ENCODE measurements at places on chromosomes 2 and 18. TPM values are rescaled to one million over a fixed set of nuclear protein-coding genes. Genes with fewer than 3 reads are reported as not detected.

DNA sequence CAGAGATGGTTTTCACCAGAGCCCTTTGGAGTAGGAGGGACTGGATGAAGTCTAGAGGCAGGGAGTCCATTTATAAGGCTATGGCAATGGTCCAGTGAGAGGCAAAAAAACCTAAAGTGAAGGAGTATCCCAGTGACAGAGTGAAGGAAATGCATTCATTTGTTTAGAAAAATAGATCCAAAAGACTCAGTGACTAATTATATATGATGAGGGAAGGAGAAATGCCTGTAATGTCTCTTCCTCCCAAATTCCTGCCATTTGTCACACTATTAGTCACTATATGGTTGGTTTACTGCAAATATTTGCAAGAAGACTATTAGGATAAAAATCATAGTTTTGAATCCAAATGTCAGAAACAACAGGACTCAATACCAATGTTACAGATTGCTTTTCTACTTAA is 104.2 kb downstream of the ZNF521 start:
- H3K27ac ChIP-seq: no peak overlapping the region
- H3K36me3 ChIP-seq: no peaks in the 10 kb centered on the region
- no peaks in the 10 kb centered on the region for H3K27me3 ChIP-seq
- no peak for DNase-seq
- no peak overlapping the region for H3K4me3 ChIP-seq
- no peaks in the 10 kb centered on the region for H3K4me1 ChIP-seq

ZNF396 gene
- total RNA-seq: 1.5 TPM

DNA sequence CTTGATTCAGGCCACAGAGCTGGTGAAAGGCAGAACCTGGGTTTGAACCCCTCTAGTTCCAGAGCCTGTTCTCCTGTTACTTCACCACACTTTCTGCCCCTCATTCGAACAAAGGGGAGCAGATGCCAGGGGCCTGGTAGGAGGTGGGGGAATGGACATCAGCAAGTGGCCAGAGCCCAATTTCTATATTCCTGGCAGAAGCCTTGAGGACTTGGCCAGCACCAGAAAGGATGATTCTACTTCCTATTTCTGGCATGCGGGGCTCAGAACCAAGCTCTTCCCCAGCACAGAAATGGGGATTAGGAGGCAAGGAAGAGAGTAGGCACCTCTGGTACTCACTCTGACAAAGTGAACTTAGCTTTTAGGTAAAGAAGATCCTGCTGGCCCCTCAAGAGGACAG is 49.3 kb downstream of the ADD2 start:
- H3K27me3 ChIP-seq: no peaks in the 10 kb centered on the region
- DNase-seq: no peak

GALNT14 gene
- 0.58 TPM for total RNA-seq

- DNase-seq: no peak
- no peaks in the 10 kb centered on the region for H3K27me3 ChIP-seq
- no peak overlapping the region for H3K27ac ChIP-seq
- H3K36me3 ChIP-seq: no peaks in the 10 kb centered on the region
- no peaks in the 10 kb centered on the region for H3K4me1 ChIP-seq
- no peak overlapping the region for H3K4me3 ChIP-seq
These were observed 42.9 kb downstream of the ZNF385B start for GRCh38 chr2:179818546-179818945.

DNA sequence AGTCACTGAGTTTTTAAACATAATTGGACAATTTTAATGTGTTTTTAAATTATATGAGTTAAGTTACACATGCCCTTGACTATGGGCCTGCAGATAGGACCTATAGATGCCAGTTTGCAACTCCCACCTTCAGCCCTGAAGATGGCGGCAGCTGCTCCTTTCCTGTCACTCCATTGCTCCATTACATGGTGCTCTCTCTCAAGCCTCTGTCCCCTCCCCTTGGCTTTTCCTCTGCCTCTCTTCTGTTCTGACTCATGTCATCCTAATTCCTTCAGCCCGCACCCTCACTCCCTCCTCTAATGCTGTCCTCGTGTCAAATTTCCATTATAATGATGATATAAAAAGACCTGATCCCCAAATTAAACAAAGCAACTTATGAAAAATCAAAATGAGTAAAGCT is 133.7 kb upstream of the HNRNPA3 start:
- no peaks in the 10 kb centered on the region for H3K36me3 ChIP-seq
- H3K27ac ChIP-seq: peak overlapping the region; percentile 28
- no peak for DNase-seq

- H3K4me1 ChIP-seq: no peaks in the 10 kb centered on the region
- H3K27ac ChIP-seq: no peak overlapping the region
- H3K36me3 ChIP-seq: no peaks in the 10 kb centered on the region
- no peaks in the 10 kb centered on the region for H3K27me3 ChIP-seq
These were observed 31.8 kb downstream of the RNU4ATAC start for GRCh38 chr2:121562269-121563176.

DNA sequence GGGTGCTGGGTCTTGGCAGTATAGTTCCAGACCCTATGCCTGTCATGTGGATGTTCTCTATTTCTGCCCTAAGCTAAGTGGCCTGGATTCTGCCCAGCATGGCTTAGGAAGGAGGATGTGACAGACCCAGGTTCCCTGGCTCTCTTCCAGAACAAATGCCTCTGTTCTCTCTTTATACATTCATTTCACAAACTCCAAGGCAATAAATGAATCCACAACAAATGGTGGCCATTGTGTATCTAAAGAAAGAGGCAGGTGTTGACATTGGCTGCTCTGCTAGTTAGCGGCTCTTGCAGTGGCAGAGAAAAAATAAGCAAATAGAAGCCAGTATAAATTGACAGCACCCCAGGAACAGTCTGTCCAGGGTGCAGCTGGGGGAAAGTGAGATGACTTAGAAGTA is 298.6 kb downstream of the SUCLG1 start:
- DNase-seq: no peak
- H3K4me1 ChIP-seq: no peaks in the 10 kb centered on the region
- H3K27ac ChIP-seq: no peak overlapping the region
- H3K36me3 ChIP-seq: no peaks in the 10 kb centered on the region

DNA sequence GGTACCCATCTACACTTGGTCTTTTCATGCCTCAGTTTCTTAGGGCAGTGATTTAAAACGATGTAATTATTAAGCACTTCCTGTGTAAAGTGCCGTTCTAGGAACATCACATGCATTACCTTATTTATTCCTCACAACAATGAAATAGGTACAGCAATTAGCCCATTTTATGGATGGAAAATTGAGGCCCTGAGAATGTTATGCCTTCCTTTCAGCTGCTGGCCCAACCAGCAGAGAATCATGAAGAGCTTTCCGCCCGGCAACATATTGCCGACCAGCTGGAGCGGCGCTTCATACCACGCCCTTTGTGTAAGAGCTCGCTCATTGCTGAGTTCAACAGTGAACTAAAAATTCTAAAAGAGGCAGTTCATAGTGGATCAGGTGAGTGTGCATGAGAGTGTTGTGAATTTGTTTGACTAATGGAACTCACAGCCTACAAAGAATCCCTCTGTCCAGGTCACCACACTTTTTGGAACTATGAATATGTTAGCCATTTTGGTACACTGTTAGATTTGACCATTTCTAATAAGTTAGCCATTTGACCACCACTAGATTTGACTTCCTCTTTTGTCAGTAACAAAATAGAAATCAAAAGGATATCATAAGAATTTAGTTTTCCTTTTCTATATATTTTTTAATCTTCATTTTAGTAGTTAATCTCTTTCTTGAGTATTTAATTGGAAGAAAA is 25.6 kb upstream of the RPE start:
- H3K4me3 ChIP-seq: no peak overlapping the region
- no peak for DNase-seq
- no peaks in the 10 kb centered on the region for H3K36me3 ChIP-seq
- no peaks in the 10 kb centered on the region for H3K27me3 ChIP-seq

TRIM54 gene
- 0.26 TPM for total RNA-seq

TUBA4B gene
- total RNA-seq: 0.43 TPM

DNA sequence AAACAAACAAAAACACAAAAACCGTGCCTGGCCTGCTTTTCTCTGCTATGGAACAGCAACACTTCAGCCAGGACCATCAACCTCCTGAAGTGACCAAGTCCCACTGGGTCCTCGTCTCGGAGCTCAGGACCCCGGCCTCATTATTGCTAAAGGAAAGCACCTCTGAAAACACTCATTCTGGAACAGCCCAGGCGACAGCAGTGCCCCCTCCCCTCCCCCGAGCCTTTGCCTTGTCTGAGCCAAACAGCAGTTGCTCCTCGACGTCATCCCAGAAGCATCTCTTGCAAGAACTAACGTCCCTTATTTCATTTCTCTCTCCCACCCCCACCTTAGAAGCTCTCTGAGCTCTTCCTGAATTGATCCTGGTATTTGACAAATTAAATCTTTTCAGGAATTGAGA is 27.4 kb downstream of the APCDD1 start:
- no peaks in the 10 kb centered on the region for H3K4me1 ChIP-seq
- no peak for DNase-seq
- peak overlapping the region; percentile 45 for H3K27ac ChIP-seq
- no peaks in the 10 kb centered on the region for H3K36me3 ChIP-seq

STEAP3 gene
- total RNA-seq: 4.7 TPM

- H3K4me3 ChIP-seq: no peak overlapping the region
- H3K4me1 ChIP-seq: no peaks in the 10 kb centered on the region
- no peak for DNase-seq
These were observed 30.3 kb downstream of the PAX3 start for GRCh38 chr2:222268311-222268990.

SLC14A1 gene
- not detected for total RNA-seq

- no peaks in the 10 kb centered on the region for H3K27me3 ChIP-seq
- no peaks in the 10 kb centered on the region for H3K4me1 ChIP-seq
- H3K36me3 ChIP-seq: no peaks in the 10 kb centered on the region
- DNase-seq: no peak
- no peak overlapping the region for H3K27ac ChIP-seq
These were observed 9.5 kb upstream of the BCL2L11 start for GRCh38 chr2:111111101-111111755.

- H3K36me3 ChIP-seq: no peaks in the 10 kb centered on the region
- H3K27ac ChIP-seq: no peak overlapping the region
- no peak overlapping the region for H3K4me3 ChIP-seq
- DNase-seq: no peak
These were observed 254.6 kb upstream of the ID2 start for GRCh38 chr2:8427211-8427610.

SERPINB13 gene
- not detected for total RNA-seq

- no peak overlapping the region for H3K27ac ChIP-seq
- no peaks in the 10 kb centered on the region for H3K27me3 ChIP-seq
- no peaks in the 10 kb centered on the region for H3K36me3 ChIP-seq
- no peak overlapping the region for H3K4me3 ChIP-seq
These were observed 124.5 kb downstream of the MIB1 start for GRCh38 chr18:21865043-21865442.

HOXD13 gene
- total RNA-seq: not detected

DNA sequence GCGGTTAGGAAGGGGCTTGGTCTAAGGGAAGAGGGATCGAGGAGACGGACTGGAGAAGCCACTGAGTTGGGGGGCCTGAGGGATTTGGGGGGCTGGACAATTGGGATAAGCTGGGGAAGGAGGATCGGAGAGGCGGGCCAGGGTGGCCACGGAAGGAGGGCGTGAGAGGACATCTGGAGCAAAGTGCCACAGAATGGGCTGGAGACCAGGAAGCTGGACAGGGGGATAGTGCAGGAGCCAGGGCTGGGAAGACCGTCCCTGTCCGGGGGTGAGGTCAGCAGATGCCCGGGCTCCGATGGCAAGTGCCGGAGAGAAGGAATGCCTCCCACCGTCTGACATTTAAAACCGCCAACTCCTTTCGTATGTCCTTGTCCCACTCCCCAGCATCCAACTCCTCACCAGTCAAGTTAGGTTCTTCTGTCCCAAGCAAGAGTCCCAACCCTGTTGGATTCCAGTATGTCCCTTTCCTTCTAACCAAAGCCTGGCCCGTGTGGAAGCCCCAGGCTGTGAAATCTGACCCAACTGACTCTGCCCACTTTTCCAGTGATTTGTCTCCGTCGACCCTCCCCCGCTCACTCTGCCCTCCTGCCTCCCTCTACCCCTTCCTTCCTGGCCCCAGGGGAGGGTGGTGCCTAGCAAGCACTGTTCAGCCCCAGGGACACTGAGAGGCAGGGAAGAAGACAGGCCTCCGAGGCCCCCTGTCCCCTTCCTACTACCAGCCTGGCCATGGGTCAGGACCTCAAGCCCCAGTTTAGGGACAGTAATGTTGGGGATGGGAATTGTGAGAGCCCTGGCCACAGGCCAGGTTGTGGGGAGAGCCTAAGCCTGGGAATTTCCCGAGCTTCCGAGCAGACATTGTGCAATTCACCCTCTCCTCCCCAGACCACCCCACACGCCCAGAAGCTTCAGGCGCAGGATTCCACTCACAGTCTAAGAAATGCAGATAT is 31.5 kb upstream of the TMBIM1 start:
- H3K27ac ChIP-seq: peak overlapping the region; percentile 68
- H3K4me3 ChIP-seq: peak overlapping the region; percentile 58
- H3K4me1 ChIP-seq: no peaks in the 10 kb centered on the region
- H3K27me3 ChIP-seq: no peaks in the 10 kb centered on the region
- DNase-seq: peak; percentile 32
- H3K36me3 ChIP-seq: no peaks in the 10 kb centered on the region

DNA sequence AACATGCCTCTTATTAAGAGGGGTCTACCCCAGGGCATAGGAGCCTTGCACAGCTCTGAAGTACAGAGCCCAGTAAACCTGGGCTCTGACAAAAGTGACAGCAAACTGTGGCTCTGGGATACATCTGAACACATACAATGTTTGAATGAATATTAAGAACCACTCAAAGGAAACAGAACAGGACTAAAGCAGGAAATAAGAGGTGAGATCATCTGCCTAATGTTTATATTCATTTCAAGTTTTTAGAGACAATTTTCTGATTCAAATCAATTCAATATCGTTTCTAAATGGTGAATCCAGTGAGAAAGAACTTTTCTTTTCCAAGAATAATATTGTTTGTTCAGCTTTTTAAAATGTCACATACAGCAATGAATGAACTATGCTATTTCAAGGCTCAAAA is 136.7 kb upstream of the CAVIN2 start:
- no peak overlapping the region for H3K27ac ChIP-seq
- no peaks in the 10 kb centered on the region for H3K36me3 ChIP-seq

DNA sequence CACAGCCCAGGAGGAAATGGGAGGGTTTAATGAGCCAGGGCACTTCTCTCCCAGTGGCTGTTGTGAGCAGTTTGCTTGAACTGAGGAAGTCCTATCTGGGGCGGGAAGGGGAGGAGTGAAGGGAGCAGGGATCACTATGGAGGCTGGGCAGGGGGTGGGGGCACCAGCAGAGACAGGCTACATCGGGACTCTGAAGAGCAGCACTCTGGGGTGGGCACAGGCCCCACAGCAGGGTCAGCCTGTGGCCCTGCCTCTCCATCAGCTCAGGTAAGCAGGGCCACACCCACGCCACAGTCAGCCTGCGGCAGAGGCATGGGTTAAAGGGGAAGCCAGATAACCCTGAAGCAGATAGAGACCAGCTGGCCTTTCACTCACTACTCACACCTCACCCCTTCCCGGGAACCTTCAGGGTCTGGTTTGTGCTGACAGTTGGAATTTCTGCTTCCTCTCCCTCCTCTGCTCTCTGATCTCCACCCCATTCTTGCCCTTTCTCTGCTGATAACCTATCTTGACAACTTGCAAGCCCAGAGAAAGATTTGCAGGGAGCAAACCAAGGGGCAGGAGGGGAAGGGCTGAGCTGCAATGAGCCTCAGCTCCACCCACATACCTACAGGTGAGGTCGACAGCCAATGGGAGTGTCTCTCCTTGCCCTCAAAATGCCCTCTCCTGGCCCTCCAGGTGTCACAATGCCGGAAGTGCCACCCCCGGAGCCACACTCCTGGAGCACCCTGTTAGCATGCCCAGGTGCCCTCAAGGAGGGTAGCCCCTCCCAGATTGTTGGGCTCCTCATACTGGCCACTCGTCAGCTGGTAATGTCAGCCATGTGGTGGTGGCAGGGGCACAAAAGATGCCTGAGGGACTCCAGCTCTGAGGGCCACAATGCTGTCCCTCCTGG is 3.7 kb downstream of the SIGLEC15 start:
- DNase-seq: no peak
- H3K27ac ChIP-seq: no peak overlapping the region
- no peak overlapping the region for H3K4me3 ChIP-seq
- no peaks in the 10 kb centered on the region for H3K36me3 ChIP-seq

RGPD3 gene
- 1.5 TPM for total RNA-seq

UGT1A5 gene
- not detected for total RNA-seq

BABAM2 gene
- 33.8 TPM for total RNA-seq

AQP12A gene
- total RNA-seq: not detected

All from uterus (tissue), 4 donors.